ENCODE measurements at places on chromosomes 11 and 22. TPM values are rescaled to one million over a fixed set of nuclear protein-coding genes. Genes with fewer than 3 reads are reported as not detected.

Gene PLET1
- not detected for total RNA-seq

Gene GAL3ST3
- total RNA-seq, result not detected

Gene DGCR6L
- 101 TPM for total RNA-seq

Gene TMPRSS5
- total RNA-seq, result 0.49 TPM

Gene FOLH1
- total RNA-seq, result not detected

Gene PAMR1
- total RNA-seq, result not detected

Gene LINC01488
- total RNA-seq, result not detected

Gene ACER3
- 10.5 TPM for total RNA-seq

Gene CSF2RB
- total RNA-seq, result 0.60 TPM

DNA sequence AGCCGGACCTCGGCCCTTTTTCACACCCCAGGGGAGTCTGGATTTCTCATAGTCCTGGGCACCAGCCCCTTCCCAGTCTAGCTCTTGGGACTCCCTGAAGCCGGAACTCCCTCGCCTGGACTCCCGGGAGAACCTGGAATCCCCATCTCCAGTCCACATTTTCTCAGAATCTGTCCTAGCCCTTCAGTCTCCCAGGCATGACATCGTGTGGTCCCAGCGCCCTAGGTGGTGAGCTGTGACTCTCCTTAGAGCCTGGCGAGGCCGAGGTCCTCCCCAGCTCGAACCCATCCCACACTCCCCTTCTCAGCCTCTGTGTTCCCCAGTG is 673 bp upstream of the DUSP18 start:
- DNase-seq, result no peak

DNA sequence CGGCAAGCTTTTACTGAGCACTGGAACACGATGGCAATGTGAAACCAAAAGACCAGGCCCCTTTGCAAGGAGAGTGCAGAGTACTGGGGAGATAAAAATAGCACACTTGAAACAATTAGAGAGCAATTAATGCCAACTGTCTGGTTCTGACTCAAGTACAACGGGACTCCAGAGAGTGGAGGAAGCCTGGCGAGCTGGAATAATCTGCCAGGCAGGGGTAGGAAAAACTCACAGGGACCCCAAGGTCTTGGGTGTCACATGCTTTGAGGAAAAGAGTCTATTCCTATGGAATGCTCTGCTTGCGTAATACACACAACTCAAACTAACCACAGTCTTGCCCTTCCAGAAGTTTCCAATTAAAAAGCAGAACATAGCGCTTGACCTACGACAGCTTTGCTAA is 113.0 kb upstream of the CLMP start:
- no peak for DNase-seq

DNA sequence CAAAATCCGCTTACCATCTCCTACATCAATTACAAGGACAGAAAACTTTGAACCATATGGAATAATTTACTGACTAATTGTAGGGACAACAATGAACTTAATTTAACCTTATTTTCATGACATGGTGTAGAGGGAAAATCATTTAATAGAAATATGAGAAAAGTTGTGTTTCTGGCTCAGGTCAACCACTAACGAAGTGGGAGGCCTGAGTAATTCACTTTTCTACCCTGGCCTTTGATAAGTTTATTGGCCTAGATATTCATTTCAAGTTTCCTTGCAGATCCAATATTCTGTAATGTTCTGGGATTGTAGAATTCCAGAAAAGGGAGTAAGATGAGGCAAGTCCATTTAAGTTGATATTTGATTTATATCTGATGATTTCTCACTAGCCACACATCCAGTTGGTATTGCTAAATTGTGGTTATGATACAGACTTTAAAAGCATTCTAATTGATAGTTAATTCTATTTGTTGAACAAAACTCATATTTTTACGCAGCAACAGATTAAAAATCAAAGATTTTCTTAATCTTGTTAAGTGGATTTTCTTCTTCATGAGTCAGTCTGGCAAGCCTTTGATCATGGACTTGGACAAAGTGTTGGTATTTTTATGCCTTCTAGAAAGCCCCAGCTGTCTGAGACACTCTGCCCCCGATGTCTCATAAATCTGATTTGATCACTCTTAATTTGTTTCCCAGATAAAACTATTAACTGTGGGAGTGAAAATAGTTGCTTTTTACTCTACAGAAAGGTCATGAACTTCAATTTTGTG is 336.5 kb downstream of the TMEM135 start:
- no peak for DNase-seq

DNA sequence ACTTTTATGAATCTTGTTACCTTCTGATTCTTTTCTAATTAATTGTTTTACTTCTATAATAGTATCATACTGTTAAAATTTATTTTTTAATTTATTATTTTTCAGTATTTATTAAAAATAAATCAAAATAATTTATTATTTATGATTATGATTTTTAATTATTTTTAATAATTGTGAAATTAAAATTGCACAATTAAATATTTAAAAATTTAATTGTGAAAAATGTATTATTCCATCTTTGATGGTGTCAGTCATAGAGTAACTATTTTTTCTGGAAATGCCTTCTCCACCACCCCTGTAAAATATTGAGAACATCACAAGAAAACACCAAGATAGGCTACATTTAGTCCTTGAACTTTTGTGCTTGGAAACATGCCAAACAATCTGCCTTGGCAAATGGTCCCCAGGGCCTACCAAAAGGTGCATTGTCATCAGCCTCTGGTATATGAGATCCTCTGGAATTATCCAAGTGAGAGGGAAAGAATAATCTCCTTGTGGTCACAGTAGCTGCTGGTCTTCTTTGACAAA is at the start of gene OR8H2:
OR8H2 (plus strand) TSS at position 478 of the 528 bp plus-strand sequence. CDS start 1,356 bp downstream, outside the sequence.
- no peak for DNase-seq

GRCh38 chr22:28175730-28176492 is 256.9 kb upstream of the PITPNB start:
- DNase-seq, result no peak

DNA sequence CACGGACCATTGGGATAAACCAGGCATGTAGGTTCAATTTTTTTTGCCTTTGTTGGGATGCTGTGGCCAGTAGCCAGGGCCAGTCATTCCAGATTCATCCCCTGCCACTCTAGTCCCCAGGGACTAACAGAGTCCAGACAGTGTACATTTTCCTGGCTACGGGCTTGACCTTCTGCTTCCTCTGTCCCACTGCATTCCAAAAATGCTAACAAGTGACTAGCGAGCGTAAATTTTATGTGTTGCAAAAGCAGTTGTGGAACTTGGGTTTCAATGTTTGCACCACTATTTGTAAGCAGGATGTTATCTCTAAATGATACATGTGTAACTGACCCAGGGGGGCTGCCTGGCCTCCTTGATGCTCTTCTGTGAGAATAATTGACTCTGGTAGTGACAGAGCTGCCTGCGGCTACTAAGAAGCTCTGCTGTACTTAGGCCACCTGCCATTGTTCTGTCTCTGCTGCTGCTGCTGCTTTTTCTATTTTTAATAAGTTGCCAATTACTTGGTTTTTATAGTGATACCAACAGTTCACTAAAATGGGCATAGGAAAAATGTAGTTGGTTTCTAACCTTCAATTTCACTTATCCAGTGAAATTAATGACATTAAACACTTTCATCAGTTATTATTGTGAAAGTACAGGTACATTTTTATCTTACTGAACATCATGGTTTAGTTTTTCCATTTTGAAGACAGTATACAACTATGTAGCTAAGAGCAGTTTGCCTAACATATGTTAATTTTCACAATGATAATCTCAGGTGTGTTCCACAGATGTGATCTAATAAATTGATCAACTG is 26.8 kb downstream of the TNRC6B start:
- no peak for DNase-seq

DNA sequence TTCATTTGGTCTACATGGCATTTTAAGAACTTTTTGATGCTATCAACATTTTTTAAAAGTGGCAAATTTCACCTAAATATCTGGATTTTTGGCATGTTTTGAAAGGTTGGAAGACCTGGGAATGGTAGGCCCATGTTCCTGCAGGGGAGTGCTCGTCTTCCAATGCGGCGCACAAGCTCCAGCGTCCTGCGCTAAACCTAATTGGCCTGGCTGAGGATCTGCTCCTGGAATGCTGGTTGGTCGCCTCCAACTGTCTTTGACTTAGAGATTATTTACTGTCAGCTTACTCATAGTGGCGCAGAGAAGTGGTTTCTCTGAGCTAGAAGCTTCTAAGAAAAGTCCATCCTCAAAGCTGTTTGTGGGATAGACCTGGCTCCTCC is 626 bp upstream of the LIMK2 start:
- DNase-seq, result no peak

- no peak for DNase-seq
Observed at GRCh38 chr22:42930810-42931420, 73.8 kb upstream of the ARFGAP3 start.

- no peak for DNase-seq
Observed at GRCh38 chr22:39482768-39483167, 19.3 kb upstream of the MIEF1 start.

DNA sequence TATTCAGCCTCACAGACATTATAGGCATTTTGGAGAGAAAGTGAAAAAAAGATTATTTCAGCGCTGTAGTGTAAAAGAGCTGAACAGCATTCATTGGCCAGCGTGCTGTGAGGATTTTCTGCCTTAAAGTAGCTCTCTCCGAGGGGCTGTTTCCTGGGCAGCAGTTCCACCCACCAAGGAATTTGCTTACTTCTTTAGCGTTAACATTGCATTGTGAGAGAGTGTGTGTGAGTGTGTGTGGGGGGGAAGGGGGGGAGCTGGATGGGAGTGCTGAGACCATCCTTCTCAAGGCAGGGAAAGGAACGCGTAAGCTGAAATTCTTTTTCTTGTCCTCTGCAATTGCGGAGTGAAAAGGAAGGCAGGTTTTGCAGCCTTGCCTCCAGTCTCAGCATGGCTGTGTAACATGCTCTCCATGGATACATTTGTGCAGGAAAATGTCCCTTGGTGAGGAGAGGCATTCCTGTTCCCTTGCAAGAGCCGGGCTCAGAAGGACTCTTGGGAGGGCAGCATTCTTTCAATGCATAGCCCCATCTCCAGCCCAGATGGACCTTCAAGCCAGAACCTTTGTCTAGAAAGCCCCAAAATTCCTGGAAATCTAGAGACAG is 159.9 kb upstream of the NAV2 start:
- DNase-seq, result no peak

GRCh38 chr22:23179381-23180299 is 669 bp upstream of the BCR start:
- DNase-seq, result peak; percentile 86

- DNase-seq, result no peak
Observed at GRCh38 chr11:78656327-78656726, 81.7 kb upstream of the NARS2 start.

GRCh38 chr22:20779818-20780158 is 5.9 kb downstream of the SERPIND1 start:
- DNase-seq, result no peak

DNA sequence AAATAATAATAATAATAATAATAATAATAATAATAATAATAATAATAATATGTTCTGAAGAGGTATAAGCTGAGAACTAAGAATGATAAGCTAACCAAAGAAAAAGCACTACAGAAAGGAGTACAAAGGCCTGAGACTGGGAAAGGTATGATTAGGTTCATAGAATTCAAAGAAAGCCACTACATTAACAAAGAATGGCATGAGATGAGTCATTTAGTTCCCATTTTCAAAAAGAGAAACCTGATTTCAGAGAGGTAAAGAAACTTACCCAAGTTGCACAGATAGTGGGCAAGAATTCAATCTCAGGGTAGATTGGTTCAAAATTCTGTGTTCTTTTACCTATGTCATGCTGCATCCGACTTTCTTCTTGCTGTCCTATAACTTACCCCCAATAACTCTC is 350.9 kb downstream of the TTC28 start:
- DNase-seq, result no peak

GRCh38 chr22:20799449-20799848 is 25.5 kb downstream of the SERPIND1 start:
- no peak for DNase-seq

GRCh38 chr22:44913198-44913983 is 96.4 kb downstream of the PHF21B start:
- DNase-seq, result no peak

- no peak for DNase-seq
Observed at GRCh38 chr11:88689548-88690240, 352.2 kb upstream of the CTSC start.

GRCh38 chr22:42368379-42369249 is 63.6 kb downstream of the NFAM1 start:
- DNase-seq, result no peak

GRCh38 chr11:130425156-130425555 is 3.3 kb downstream of the ADAMTS8 start:
- no peak for DNase-seq

DNA sequence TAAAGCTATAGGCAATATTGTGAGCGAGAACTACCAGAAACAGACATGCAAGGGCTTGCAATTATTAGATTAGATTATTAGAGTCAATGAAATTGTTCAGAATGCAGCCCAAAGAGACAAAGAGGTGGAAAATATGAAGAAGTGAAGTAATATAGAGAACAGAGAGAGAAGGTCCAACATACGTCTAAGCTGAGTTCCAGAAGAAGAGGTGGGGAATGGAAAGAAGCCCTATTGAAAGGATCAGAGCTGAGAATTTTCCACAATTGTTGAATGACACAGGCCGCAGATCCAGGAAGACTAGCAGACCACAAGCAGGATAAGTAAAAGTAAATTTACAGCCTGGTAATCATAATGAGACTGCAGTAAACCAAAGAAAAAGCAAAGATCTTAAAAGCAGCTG is 93.2 kb downstream of the EXT2 start:
- DNase-seq, result no peak

DNA sequence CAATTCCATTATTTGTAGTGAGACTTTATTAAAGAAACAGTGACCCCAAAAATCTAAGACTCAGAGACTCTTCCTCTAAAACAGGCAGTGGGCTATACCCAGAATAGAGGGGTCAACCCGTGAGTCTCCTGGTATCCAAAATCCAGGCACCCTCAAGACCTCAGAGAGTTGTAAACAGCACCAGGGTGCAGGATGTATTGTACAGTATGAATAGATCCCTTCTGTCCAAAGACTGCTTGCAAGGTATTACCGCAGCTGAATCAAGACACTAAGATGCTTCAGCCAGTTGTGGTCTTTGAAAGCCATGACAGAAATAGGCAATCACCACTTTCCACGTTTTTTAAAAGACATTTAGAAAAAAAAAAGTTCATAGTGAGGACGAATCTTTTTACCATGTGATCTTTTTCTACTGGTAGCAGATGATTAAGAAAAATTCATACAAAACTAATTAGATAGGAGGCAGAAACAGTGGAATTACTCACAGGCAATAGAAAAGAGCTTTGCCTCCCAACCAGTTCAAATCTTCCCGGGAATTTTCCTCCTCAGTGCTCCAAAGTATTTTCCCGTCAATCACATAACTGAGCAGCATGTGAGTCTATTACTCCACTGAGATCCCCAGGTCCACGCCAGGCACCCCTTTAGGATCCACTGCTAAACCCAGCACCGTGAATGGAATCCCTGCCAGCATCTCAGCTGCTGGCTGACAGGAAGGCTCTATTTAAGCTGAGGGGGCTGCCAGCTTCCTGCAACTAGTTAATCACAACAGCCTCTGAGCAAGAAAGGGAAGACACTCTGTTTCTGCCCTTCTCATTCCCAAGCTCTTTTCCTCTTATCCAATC is 113.1 kb downstream of the ETS1 start:
- DNase-seq, result no peak

DNA sequence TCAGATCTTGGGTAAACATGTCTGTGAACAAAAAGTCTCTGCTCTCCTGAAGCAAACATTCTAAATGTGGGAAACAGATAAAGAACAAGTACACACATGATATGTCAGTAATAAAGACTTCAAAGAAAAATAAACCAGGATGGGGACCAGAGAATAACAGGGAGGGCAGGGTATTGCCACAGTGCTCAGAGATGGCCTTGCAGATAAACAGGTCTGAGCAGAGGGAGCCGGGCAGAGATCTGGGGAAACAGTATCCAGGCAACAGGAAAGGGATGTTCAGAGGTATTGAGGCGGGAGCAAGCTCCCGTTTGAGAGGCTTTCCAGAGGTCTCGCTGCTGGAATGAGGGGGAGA is 2.9 kb downstream of the CCDC86 start:
- no peak for DNase-seq

- no peak for DNase-seq
Observed at GRCh38 chr11:8615291-8616032, 21.4 kb upstream of the STK33 start.

Measured in K562 (cell line).